ENCODE measurements at places on chromosomes 11 and 22.

GRCh38 chr11:118102721-118103261 is 16.0 kb upstream of the SMIM35 start:
- DNase-seq = no peak

- DNase-seq = no peak
These were observed 101.0 kb downstream of the ME3 start for GRCh38 chr11:86571273-86571948.

DNA sequence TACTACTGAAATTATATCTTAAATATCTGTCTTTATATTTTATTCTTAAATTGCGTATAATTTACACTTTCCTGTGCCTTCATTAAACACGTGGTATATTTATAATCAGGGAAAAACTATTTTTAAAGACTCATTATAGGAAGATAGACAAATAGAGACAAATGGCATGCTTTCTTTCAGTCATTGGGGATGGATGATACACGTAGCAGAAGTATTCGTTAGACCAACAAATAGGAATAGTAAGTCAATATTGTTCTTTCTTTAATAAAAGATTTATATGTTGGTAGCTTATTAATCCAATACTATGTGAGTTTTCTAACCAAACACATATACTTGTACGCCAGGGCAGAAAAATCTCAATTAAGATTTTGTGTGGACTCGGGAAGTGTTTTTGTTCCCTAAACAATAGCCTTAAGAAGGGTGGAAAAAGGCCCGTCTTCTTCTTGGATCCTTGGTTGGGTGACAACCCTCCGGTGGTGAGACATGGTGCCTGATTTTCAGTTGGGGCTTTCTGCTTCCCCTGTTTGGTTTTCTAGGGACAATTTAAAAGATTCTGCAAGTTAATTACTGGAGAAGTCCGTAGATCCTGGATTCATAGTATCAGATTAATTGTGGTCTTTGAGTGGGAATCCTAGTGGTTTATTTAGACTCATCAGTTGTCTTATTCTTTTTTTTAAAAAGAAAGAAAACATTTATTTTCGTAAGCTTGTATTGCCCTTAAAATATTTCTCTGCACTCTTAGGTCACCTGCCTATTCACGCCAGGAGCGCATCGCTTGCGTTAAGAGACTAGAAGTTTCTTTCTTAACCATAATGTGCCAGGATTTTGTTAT is 83.5 kb upstream of the WNT7B start:
- DNase-seq = no peak

- DNase-seq = no peak
These were observed 4.4 kb downstream of the BIK start for GRCh38 chr22:43114958-43115357.

DNA sequence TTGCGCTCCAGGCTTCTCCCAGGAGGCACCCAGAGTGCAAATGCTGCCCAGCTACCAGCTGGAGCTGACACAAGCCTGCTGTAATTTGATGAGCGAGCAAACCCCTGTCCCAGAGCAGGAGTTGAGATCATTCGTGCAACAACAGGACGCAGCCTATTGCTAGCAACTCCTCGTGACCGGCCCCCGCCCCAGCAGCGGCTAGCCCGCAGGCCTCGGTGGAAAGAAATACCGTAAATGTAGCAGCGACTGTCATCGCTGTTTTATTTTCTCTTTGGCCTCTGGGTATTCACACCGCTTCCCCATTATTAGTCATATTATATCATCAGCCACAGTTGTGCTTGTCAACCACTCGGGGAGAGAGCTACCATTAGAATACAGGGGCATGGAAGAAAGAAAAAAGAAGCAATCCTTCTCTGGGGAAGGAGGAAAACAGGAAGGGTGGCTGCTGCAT is 59.2 kb upstream of the ATXN10 start:
- DNase-seq = no peak

DNA sequence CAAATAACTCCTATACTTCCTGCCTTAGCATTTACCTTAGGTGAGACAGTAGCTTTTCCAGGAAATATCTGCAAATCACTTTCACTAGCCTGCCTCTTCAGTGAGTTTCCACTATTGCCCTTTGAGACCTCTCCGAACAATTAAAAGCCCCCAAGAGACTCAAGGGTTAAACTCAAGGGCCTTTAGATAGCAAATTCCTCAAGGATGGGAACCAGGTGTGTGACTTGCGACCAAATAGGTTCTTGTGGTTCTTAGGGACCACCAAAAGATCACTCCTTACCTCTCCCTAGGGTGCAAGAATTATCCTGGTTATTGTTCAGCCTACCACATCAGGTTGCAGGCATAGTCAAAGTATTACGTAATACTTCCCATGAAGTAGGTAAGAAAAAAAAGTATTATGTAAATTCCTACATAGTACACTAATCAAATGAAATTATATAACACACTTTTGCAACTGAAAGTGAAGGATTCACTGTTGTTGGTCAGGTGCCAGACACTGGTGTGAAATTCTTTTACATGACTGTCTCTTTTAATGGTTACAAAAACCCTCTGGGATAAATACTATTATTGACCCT is 1.4 kb upstream of the RDX start:
- DNase-seq = no peak

GRCh38 chr11:100910808-100911207 is 218.8 kb downstream of the PGR start:
- DNase-seq = no peak

DNA sequence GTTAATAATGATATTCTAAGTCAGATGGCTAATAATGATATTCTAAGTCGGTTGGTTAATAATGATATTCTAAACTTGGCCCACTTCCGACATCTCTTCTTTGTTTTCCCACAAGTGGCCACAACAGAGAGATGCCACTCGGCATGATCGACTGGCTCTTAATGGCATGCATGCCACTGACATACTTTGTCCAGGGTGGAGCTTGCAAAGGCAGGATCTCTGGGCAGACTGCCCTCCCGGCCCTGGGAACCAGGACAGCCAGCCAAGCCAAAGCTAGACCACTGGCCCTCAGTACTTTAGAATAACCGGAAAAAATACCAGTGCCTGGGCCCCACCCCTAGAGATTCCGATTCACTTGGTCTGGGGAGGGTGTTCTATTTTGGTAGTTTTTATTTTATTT is 78.1 kb downstream of the KIAA1671 start:
- DNase-seq = no peak

GRCh38 chr22:23093051-23093788 is 22.9 kb downstream of the GNAZ start:
- DNase-seq = no peak

GRCh38 chr22:17956630-17957029 is 67.7 kb downstream of the MICAL3 start:
- no peak for DNase-seq

DNA sequence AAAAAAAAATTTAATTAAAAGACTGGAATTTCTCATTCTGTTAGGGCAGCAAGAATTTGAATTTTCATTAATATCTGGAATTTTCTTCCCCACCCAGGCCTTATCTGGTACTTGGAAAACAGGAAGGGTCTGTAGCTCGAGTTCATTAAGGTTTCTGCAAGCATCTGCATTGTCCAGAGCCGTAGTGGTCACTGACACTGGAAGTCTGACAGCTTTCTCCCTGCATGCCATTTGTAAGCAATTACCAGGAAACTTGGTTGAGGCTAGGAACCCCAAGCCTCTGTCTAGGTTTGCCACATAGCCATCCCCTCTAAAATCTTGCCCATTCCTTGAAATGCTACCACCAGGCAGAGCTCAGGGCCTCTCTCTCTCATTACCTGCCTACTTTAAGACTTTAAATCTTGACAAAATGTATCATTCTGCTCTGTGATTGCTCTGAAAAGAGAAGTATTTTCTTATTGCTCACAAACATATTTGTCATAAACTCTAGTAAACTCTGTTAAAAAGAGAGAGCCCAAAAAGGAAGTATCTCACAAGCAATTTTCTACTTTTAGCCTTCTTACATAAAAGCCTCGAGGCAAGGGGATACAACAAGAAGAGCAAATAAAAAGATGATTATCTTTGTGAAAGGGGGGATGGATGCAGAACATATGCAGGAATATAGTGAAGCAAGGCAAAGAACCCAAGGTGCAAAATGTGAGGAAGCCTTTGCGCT is 5.5 kb upstream of the PGM2L1 start:
- no peak for DNase-seq

DNA sequence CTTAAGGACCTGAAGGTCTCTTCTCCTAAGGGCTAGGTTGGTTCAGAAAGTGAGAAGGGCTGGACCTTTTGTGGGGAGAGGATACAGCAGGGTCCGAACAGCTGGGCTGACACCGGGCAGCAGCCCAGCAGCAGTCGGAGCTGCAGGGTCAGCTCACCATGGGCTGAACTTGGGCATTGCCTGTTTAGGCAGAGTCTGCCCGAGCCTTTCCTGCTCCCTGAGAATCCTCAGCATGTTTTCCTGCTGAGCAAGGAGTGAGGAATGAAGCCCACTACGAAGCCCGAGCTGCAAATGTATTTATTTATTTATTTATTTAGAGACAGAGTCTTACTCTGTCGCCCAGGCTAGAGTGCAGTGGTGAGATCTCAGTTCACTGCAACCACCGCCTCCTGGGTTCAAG is 83.9 kb downstream of the PTPRJ start:
- DNase-seq = no peak

GRCh38 chr22:50173311-50173982 is 2.9 kb downstream of the PANX2 start:
- DNase-seq = no peak

GRCh38 chr11:61626580-61627380 is 45.9 kb upstream of the SYT7 start:
- DNase-seq = no peak

- no peak for DNase-seq
These were observed 18.5 kb upstream of the B4GALNT4 start for GRCh38 chr11:350723-351255.

- DNase-seq = no peak
These were observed 132.2 kb upstream of the NECTIN1 start for GRCh38 chr11:119861160-119861559.

- no peak for DNase-seq
These were observed 47.6 kb downstream of the NECTIN1 start for GRCh38 chr11:119681361-119681910.

- DNase-seq = no peak
These were observed 16.3 kb upstream of the CYP2R1 start for GRCh38 chr11:14908214-14908880.

DNA sequence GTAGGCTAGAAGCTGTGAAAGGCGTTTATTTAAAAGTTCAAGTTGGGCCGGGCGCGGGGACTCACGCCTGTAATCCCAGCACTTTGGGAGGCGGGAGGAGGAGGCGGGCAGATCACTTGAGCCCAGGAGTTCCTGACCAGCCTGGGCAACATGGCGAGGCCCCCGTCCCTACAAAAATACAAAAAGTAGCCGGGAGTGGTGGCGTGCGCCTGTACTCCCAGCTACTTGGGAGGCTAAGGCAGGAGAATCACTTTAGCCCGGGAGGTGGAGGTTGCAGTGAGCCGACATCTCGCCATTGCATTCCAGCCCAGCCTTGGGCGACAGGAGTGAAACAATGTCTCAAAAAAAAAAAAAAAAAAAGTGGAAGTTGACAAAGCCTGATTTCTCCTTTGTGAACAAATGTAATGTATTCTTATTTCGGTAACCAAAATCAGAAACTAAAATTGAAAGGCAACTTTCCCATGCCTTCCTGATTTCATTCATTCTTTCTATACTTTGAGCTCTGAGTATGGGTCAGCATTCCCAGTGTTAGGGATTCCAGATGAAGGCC is 825 bp downstream of the PTPMT1 start:
- no peak for DNase-seq

Data from activated B cell treated with CpG ODN at 0.5 μM for 24 hours (primary cell).